ENCODE measurements at places on chromosomes 16 and 17. TPM values are rescaled to one million over a fixed set of nuclear protein-coding genes. Genes with fewer than 3 reads are reported as not detected.

The TMIGD1 gene
- total RNA-seq, result not detected

The NUPR1 gene
- 56.0 TPM for total RNA-seq

The LGALS9 gene
- total RNA-seq, result 33.2 TPM

The CXCL16 gene
- 4.6 TPM for total RNA-seq

GRCh38 chr17:19397556-19398041 lies 10.6 kb upstream of the MFAP4 start:
- DNase-seq, result no peak

- peak; percentile 71 for DNase-seq
Measured at GRCh38 chr17:17921192-17922069, 50.8 kb downstream of the TOM1L2 start.

GRCh38 chr16:71421911-71422310 lies 19.9 kb downstream of the TLE7 start:
- DNase-seq, result peak; percentile 24

DNA sequence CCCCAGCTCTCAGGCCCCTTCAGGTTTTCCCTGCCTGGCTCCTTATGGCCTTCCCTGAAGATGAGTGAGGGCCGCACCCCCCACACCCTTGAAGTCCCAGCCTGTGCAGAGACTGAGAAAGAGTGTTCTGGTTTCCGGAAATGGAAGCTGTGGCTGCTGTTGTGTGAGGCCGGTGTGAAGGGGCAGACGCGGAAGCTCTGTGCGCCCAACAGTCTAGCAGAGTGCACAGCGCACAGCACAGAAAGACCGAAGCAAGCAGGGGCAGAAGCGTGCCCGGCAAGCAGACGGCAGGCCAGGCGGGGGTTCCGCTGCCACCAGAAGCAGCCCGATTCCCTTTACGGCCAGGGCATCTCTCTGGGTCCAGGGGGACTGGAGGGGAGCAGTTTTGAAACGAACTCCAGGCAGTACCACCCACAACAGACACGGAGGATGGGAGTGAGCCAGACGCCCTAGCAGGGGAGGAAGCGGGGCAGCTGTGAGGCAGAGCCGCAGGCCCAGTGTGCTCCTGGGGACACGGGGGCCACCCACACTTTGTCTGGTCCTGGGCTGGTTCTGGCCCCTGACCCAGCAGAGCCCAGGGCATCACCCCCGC lies 16.7 kb downstream of the TPSG1 start:
- DNase-seq, result no peak

- no peak for DNase-seq
Measured at GRCh38 chr16:74862743-74863244, 88.2 kb upstream of the FA2H start.

GRCh38 chr17:18004345-18004744 lies 31.7 kb downstream of the DRC3 start:
- no peak for DNase-seq

DNA sequence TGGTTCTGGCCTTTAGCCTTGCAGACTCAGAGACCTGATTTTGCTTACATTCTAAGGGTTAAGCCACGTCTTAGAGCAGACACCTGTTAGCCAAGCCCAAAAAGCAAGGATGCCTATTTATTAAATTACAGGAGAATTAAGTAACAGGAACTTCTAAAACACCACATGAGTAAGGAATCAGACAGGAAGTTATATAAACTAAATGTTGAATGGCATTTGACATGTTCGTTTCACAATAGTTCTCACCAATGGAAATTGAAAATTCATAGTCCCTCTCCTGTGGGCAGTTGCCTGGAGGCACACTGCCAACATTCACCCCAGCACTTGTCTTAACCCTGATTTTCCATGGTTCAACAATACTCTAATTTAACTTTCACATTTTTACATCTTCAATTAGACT lies 9.0 kb downstream of the KRTAP9-7 start:
- DNase-seq, result no peak

DNA sequence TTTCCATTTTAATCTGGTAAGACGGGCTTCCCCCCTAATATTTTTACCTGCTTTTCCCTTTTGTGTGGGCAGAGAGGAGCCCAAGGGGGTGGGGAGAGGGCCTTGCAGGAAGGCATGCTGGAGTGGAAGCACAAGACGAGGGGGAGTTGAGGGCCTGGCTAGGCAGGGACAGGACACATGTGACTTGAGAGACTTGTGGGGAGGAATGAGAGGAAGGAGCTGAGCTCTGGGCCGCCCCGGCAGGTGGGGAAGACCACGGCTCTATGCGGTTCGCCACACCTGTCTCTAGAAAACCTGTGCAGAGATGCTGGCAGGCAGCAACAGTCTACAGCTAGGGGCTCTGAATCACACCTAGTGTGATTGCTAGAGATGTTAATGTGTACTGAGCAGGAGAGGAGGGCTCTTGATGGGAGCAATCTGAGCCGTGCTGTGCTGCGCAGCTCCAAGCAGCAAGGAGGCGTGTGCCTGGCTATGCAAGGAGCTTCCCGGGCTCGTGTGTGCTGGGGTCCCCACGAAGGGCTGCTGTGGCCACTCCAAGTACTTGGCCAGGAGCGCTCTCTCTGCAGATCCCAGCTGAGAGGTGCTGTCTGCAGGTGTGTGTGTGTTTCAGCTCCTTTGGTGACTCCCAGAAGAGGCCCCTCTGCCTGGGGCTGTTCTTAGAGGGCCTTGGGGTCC lies 50.2 kb downstream of the PDPK1 start:
- peak; percentile 57 for DNase-seq

Measured in sigmoid colon (tissue), 7 donors.